NCI-H1417 (cell line): ENCODE measurements at places on chromosomes 5 and 9.

DNA sequence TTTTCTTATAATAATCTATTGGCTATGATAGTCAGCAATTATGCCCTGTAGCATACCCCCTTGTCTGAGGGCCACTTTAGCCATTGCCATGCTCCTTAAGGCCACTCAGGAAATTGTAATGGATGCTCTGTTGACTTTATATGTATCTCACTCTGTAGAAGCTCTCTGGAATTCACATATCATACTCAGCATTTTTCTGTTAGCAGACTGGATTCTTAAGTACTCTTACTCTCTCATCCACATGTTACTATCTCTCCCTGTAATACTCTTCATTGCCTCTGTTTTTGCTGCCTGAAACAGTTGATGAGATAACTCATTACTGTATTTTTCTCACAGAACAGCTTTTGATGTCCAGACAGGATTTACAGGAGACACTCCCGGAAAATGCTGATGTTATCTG, 24.2 kb downstream of the TMEM232 start:
- no peak for DNase-seq

DNA sequence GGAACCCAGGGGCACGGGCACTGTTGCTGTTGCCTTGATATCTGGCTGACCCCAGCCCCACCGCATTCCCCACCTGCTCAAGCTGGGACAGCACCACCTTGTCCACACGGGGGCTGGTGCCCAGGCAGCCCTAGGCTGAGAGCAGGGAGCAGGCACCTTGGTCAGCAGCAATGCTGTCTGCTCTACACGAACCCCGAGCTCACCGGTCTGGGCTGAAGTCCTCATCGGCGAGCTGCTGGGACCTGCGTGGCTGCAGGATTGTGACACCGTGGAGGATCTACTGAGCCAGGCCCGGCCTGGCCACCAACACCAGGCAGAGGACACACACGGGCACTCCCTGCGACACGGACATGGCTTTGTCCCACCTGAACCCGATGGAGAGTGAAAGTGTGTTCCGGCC, 78.1 kb downstream of the KCNT1 start:
- DNase-seq = no peak

- peak; percentile 80 for DNase-seq
Observed at GRCh38 chr5:177390363-177391300, 6.4 kb downstream of the SLC34A1 start.

DNA sequence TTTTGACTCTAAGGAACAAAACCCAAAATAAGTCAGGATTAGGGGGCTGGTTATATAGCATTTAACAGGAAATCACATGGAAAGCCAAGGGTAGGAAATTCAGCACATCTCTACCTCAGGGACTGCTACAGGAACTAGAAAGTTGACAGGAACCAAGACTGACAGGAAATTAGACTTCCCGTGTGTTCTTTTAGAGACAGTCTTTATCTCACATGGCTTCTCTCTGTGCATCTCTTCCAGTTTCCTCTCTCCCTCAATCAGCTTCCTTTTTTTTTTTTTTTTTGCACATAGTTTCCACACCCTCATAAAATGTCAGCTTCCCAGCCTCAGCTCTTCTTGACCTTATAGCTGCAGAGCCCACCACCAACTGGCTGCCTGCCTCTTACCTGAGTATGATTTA, 4.8 kb downstream of the RECK start:
- DNase-seq = no peak

GRCh38 chr5:15366676-15367391, 133.1 kb upstream of the FBXL7 start:
- DNase-seq = no peak

DNA sequence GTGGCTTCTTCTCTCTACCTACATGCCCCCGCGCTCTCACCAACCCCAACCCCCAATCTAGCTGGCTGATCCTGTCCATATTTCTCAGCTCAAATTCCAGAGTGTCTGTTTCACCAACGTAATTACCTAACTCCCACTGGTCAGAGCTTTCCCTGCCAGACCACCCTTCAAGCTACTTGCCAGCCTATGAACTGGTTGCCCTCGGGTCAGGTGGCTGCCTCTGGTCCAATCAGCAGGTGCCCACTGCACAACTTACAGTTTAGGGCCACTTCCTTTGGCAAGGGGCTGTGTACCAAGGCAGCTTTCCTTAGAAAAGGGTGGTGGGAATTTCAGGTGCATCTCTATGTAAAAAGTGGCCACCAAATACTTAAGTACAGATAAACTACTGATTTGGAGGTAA, 92.2 kb upstream of the SLC30A5 start:
- no peak for DNase-seq

- no peak for DNase-seq
Observed at GRCh38 chr5:95670568-95670967, 12.2 kb downstream of the SPATA9 start.

DNA sequence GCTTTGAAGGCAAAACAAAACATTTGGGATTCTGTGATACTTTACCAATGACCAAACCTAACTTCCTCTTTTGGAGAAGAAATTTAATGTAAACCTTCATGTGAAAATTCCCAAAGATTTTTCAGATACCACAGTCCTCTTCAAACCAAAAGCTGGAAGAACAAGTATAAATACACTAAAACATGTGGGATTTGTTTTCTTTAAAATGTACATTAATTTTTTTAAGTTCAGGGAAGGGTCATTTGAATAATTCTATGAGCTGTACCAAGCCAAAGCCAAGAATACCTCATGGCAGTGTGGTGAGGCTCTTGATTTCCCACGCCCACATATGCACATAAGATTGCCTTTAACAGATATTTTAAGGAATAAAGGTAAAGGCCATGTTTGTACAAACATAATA, 28.4 kb upstream of the ITGA1 start:
- DNase-seq = no peak

GRCh38 chr9:34493972-34494535, 28.7 kb downstream of the ENHO start:
- no peak for DNase-seq
